ENCODE measurements at places on chromosomes 11 and 22.
A peak's percentile ranks its signal among the peaks of the same experiment; 100 is the strongest.

DNA sequence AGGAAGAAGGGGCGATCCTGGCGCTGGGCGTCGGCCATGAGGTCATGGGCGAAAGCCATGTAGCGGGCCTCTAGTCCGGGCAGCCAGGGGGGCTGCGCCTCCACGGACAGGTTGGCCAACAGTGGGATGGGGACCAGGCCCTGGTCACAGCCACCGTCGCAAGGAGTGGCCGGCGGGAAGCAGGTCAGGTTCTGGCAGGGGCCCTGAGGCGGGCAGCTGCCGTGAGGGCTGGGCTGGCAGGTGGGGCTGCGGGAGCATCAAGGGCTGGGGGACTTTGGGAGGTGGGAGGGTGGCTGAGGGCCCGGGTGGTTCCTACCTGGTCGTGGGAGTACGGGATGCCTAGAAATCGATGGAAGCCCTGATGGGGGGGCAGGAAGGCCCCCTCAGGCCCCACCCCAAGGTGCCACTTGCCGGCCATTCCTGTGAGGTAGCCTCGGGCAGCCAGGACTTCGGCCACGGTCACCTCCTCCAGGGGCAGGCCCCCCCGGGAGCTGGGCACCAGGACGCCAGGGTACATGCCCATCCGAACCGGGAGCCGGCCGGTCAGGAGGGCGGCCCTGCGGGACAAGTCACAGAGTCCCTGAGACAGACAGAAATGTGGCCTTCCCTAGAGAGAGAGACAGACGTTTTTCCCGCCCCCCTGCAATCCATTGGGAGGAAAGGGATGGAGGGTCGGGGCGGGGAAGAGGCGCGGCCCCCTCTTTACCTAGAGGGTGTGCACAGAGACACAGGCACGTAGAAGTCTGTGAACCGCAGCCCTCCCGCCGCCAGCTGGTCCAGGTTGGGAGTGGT lies 906 bp downstream of the ARSA start:
- peak; percentile 35 for DNase-seq

DNA sequence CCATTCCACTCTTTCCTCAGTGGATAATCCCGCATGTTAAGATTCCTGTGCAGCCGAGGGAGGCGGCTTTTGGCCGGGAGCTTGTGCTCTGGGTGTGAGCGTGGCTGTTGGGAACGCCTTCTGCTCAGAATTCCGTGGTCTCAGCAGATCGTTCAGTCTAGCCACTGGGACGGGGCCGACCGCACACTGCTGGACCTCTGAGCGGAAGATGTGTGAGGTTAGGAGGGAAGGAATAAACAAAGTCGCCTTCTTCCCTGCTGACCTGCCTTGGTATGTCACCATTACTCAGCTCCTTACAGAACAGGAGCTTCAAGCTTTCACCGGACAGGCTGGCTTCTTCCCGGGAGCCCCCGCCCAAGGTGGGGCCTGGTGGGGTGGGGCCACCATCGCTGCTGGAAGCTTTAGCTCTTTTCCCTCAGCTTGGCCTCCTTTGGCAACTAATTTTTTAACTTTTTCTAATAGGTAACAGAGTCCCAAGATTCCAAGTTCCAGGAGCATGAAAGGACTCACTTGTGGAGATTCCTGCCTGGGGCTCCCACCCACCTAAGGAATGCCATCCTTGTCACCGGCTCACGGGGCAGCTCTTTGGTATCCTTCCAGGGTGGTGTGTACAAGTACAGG lies 22.5 kb upstream of the SEPTIN5 start:
- DNase-seq, result peak; percentile 80

DNA sequence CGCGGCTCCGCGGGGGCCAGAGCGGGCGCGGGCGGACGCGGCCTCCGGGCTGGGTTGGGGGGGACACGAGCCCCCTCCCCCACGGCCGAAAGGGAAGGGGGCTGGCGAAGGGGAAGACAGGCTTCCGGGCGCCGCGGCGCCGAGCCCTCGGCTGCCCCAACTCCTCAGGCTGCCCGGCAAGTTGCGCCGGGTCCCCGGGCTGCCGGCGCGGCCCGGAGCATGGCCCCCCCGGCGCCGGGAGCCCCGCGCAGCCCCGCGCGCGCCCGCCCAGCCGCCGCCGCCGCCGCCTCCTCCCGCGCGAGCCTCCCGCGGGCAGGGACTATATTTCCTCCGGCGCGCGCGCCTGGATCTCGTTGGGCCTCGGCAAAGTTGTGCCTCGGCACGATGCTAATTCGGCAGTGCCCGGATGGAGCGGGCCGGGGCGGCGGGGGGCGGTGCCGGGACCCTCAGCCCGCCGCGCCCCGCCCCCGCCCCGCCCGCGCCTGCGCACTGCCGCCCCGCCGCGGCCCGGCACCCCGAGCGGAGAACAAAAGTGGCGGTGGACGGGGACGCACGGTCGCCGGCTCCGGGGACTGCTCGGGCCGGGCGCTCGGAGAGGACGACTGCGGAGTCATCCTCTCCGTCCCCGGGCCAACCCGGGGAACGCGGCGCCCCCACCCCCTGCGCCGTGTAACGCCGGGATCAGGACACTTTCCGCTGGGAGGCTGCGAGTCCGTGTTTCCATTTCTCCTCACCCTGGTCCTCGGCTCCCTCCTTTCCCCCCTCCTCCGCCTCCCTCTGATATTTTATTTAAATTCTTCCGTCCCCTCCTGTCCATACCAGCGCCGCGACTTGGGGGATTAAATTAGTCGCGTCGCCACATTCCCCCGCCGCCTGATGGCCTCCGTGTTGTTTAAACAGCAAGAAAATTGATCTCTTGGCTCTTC lies at the start of gene PHF21B:
TSS of gene PHF21B (minus strand) at position 400 of the 926 bp plus-strand sequence. CDS start 456 bp downstream, outside the sequence.
- DNase-seq, result peak; percentile 72

GRCh38 chr11:32892355-32893092 lies at the start of gene QSER1:
TSS of gene QSER1 (plus strand) at chr11:32892811. CDS start at chr11:32893126, 315 bp downstream.
- DNase-seq, result peak; percentile 91

GRCh38 chr11:82863209-82863608 lies 37.0 kb downstream of the PRCP start:
- no peak for DNase-seq

GRCh38 chr22:42473484-42474193 lies 41.4 kb upstream of the NFAM1 start:
- DNase-seq, result peak; percentile 54

DNA sequence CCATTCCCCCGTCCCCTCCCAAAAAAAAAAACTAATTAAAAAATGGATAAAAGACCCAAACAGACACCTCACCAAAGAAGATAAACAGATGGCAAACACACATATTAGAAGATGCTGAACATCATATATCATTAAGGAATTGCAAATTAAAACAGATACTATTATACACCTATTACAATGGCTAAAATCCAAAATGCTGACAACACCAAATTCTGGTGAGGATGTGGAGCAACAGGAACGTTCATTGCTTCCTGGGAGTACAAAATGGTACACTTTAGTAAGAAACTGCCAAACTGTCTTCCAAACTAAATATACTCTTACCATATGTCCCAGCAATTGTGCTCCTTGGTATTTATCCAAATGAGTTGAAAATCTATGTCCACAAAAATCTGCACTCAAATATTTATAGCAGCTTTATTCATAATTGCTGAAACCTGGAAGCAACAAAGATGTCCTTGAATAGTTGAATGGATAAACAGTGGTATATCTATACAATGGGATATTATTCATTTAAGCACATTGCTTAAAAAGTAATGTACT lies 19.9 kb downstream of the NAGA start:
- no peak for DNase-seq

DNA sequence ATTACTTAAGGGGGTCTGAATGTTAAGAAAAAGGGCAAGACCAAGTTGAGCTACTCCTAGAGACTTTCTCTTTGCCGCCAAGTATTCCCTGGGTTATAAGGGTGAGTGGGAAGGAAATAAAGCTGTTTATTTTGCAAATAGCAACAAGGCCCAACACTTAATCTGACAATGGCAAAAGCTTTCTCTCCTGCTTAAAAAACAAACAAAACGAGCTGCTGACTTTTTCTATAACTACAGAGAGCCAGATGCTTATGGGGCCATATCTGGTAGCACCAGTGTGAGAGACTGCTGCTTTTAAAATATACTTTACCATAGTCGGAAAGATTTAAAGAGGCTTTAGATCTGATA lies 2.3 kb upstream of the KDM2A start:
- no peak for DNase-seq

- no peak for DNase-seq
Observed at GRCh38 chr11:134046681-134047449, 22.0 kb upstream of the JAM3 start.

DNA sequence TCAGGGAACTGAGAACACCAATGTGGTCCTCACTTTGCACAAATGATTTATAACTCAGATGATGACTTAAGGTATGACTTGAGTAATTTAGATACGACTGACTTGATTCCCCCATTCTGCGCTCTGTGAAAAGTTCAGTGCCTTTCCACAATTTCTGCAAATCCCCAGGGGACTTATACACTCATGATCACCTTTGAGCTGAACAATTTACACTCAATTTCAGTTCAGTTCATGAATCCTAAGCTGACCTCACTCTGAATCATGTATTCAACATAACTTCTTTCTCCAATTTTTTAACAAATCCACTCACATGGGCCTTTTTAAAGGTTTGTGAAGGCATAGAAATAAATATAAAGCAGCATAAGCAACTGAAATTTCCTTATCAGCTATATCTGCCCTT lies 274.2 kb downstream of the FAM76B start:
- DNase-seq, result no peak

DNA sequence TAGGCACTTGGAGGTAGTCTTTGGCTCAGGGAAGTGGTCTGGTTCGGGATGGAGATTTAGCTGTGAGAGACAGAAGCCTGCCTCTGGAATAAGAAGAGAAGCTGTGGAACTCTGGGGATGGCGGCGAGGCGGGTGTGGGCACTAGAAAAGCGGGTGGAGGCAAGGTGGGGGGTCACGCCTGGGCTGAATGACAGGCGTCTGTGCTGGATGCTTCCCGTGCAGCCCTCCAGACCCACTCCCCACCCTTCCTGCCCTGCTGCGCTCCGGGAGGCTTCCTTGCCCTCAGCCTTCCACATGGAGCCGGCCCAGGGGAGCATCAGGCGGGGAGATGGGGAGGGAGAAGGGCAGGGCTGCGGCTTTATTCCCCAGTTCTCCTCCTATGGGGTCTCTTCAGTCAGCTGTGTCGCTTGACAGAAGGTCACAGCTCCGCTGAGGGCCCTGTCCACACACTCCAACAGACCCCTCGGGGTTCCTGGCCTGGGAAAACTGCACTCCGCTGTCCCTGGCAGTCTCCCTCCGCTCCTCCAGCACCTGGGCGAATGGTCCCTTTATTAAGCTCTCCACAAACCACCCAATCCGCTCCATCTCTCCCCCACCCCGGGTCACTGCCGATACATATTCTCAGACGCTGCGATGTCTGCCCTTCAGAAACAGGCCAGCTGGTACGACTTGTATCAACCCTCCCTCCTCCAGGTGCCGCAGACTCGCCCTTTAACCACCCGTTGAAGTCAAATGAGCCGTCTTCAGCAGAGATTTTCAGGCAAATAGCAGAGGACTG lies 6.2 kb downstream of the DNAJB13 start:
- no peak for DNase-seq

DNA sequence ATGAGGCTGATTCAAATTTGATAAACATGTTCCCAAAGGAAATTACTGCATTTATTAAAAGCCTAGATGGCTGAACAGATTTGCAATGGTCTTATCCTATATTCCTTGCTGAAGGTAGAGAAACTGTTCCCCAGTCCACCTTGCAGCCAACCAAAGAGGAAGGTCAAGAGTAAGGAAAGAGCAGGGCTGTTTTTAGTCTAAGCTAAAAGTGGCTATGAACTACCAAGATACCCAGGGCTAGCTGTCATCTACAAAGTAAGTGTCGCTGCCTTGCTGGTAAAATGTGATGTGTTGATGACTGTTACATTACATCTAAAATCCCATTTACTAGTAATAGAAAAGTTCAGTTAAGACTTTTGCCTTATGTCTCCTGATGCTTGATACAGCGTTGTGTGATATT lies 290.1 kb upstream of the MPPED2 start:
- DNase-seq, result no peak

GRCh38 chr11:132999516-132999915 lies 532.8 kb downstream of the OPCML start:
- DNase-seq, result no peak

GRCh38 chr11:45560913-45561281 lies 104.5 kb downstream of the CHST1 start:
- DNase-seq, result no peak

DNA sequence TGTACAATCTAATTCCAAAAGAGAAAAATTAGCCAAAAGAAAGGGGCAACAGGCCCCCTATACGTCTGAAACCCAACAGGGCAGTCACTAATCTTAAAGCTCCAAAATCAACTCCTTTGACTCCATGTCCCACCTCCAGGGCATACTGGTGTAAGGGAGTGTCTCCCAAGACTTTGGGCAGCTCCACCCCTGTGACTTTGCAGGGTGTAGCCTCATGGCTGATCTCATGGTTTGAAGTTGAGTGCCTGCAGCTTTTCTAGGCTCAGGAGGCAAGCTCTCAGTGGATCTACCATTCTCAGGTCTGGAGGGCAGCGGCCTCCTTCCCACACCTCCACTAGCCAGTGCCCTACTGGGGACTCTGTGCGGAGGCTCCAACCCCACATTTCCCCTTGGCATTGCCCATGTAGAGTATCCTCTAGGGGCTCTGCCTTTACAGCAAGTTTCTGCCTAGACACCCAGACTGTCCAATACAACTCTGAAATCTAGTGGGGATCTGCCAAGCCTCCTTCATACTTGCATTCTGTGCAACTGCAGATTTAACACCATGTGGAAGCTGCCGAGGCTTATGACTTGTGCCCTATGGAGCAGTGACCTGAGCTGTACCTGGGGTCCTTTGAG lies 94.5 kb downstream of the TRIM29 start:
- DNase-seq, result no peak

GRCh38 chr11:77100166-77101042 lies 2.2 kb upstream of the OMP start:
- DNase-seq, result no peak

DNA sequence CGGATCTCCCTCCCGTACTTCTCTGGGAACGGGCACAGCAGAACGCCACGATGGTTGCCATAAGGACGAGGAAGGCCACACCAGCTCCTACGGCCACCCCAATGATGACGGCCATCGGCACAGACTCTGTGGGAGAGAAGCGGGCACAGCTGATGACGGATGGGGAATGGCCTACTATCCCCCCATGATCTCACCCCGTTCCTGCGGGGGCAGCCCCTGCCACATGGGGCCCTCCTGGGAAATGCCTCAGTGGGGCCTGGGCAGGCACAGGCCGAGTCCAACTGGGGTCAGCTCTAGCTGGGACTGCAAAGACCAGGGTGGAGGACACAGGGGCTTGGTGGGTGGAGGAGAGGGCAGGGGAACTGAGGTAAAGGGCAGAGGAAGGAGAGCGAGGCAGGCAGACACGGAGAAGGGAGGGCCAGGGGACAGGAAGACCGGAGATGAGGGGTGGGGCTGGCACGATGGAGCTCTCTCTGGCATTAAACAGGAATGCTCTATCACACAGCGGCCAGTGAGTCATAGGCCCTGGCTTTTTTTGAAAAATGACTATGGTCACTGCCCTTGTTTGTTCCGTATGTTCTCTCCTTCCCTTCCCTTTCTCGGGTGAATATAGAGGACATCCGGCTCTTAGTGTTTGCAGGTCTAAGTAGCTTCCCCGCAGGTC lies 76.0 kb downstream of the ST3GAL4 start:
- DNase-seq, result no peak

GRCh38 chr22:22810018-22810427 lies 77.6 kb upstream of the IGLL5 start:
- no peak for DNase-seq

GRCh38 chr11:35079611-35080010 lies 59.4 kb upstream of the CD44 start:
- peak; percentile 26 for DNase-seq

- no peak for DNase-seq
Observed at GRCh38 chr11:134017511-134018430, 51.1 kb upstream of the JAM3 start.

Measured in muscle of leg (tissue), 16 donors.